ENCODE measurements at places on chromosomes 3 and 15.
A peak's percentile ranks its signal among the peaks of the same experiment; 100 is the strongest.

DNA sequence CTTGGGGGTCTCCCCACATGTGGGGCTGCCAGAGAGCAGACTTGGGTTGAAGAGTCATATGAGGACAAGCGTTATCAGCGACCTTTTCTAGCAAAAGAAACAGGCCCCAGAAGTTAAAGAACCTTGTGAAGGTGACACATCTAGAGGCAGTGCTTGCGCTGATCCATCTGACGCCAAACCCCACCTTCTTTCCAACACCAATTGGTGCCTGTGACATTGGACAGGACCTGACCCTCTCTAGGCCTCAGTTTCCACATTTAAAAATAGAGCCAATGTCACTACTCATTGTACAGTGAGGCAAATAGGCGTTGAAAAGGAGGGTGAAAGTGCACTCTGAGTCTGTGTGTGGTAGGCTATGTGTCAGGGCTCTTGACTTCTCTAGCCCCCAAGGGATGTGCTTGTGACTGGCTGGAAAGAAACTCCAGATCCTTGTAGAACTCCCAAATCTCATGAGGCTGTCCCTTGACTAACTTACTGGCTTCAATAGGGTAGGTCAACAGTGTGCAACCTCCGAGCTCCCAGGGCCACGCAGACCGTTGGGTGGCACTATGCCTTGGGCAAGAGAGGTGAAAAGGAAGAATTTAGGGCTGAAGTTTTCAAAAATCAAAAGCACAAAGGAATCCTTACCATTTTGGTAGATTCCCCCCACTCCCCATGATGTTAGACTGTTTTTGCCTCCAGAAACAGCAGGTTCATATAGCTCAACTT lies 666 bp upstream of the FAM219B start:
- DNase-seq, result peak; percentile 53

- DNase-seq, result no peak
These were observed 45.3 kb upstream of the SLCO2A1 start for GRCh38 chr3:134074790-134075567.

GRCh38 chr3:111750278-111750884 lies 108.7 kb upstream of the PHLDB2 start:
- no peak for DNase-seq

GRCh38 chr3:19688767-19689166 lies 245.2 kb downstream of the EFHB start:
- peak; percentile 7 for DNase-seq

- peak; percentile 9 for DNase-seq
These were observed 402.2 kb downstream of the EPHB1 start for GRCh38 chr3:135197246-135197645.

DNA sequence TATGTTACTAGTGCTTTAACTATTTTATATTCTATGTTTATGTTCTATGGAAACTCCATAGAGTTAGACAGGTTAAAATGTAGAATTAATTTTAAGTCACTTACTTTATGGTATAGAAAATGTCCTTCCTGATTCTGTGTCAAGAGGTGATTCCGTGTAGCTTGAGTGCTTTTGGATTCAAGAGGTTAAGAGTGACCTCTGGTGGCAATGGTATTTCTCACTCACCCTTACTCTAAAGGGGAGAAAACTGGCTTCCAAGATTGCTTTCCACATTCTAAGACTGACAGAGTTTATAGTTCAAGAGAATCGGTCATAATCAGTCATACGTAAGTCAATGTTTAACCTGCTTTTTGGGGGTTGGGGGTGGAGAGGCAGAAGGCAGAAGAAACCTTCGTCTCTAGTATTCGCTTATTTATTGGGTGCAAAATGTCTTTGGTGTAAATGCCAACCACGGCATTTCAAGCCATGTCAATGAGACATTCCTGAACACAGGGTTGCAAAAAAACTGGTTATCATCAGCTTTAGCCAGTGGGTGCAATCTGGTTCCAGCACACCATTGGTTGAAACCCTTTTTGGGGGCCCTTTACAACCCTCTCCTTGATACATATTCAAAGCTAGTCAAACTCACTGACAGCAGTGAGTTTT lies 92.0 kb upstream of the VGLL3 start:
- DNase-seq, result peak; percentile 82

- DNase-seq, result no peak
These were observed 762.4 kb upstream of the DPPA4 start for GRCh38 chr3:110099711-110100110.

- DNase-seq, result no peak
These were observed 81.4 kb upstream of the LMOD3 start for GRCh38 chr3:69203631-69204314.

- DNase-seq, result no peak
These were observed 235.3 kb downstream of the CDIN1 start for GRCh38 chr15:36814708-36815107.

DNA sequence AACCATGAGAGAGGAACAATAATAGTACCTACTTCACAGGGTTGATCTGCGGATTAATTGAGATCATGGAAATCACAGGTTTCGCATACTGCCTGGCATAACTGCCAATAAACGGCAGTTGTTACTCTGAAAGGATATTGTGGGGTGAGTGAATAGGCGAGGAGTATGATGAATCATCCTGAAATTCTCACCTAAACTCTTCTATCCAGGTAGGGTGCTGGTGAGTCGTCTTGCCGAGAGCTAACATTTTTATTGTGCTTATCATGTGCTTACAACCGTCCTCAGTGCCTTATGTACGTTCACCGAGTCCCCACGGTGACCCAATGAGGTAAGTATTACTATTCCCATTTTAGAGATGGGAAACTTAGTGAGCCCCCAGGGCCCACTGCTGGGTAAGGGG lies 52.4 kb upstream of the SRGAP3 start:
- DNase-seq, result no peak

DNA sequence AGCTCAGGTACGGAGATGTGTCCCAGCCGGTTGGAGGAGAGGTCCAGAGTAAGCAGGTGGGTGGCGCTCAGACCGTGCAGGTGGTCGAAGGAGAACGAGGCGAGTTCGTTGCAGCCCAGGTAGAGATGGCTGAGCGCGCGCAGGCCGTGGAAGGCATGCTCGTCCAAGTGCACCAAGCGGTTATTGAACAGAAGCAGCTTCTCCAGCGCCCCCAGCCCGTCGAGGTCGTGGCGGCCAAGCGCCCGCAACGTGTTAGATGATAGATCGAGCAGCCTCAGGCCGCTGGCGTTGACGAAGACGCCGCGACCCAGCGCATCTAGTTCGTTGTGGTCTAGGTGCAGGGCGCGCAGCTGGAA lies 648 bp downstream of the AMIGO3 start:
- peak; percentile 52 for DNase-seq

DNA sequence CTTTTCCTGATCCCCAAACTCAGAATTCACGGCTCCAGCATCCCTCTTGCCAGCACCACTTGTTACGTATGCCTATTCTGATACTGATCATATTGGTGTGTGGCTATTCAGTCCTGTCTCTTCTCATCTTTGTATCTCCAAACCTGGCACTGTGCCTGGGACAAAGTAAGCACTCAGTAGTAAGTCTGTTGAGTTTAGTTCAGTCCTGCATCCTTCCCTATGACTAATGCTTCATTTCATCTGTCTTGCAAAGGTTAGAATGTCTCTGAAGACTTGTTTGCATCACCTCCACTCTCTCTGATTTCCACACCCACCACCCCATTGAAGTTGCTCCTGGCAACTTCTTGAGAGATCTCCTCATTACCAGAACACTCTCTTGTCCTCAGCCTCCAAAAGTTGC lies 80.3 kb downstream of the HMG20A start:
- no peak for DNase-seq

DNA sequence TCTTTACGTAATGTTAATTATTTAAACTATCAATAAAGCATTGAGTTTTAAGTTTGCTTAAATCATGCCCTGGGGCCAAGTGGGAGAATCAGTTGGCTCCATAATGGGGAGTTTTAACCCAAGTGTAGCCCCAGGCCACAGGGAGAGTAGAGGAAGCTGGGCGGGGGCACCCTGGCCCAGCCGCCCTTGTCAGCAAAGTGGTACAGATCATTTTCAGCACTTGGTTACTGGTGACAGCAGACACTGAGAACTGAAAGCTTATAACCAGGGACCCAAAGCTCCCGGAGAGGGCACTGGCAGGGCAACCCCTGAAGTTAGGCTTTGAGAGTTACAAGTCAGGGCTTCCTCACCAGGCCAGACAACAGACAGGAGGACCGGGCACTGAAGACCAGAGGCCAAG lies 90.6 kb downstream of the SEMA5B start:
- no peak for DNase-seq

- no peak for DNase-seq
These were observed 179.7 kb upstream of the TOPAZ1 start for GRCh38 chr3:44061961-44062360.

GRCh38 chr15:51887887-51888592 lies 58.6 kb downstream of the TMOD3 start:
- no peak for DNase-seq

DNA sequence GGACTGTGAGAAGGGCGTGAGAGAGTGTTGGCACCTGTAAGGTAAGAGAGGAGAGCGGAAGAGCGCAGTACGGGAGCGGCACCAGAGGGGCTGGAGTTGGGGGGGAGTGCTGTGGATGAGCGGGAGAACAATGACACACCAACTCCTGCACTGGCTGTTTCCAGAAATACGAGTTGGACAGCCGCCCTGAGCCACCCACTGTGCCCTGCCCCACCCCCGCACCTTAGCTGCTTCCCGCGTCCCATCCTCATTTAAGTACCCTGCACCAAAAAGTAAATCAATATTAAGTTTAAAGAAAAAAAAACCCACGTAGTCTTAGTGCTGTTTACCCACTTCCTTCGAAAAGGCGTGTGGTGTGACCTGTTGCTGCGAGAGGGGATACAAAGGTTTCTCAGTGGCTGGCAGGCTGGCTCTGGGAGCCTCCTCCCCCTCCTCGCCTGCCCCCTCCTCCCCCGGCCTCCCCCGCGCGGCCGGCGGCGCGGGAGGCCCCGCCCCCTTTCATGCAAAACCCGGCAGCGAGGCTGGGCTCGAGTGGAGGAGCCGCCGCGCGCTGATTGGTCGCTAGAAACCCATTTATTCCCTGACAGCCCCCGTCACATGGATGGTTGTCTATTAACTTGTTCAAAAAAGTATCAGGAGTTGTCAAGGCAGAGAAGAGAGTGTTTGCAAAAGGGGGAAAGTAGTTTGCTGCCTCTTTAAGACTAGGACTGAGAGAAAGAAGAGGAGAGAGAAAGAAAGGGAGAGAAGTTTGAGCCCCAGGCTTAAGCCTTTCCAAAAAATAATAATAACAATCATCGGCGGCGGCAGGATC lies at the start of gene SOX2:
Gene SOX2 (plus strand): TSS at position 601 of the 811 bp plus-strand sequence. CDS start 436 bp downstream, outside the sequence.
- peak; percentile 45 for DNase-seq

- peak; percentile 59 for DNase-seq
These were observed 416 bp upstream of the CORO2B start for GRCh38 chr15:68578175-68578979.

GRCh38 chr15:81858586-81858985 lies 187.2 kb downstream of the MEX3B start:
- DNase-seq, result no peak

DNA sequence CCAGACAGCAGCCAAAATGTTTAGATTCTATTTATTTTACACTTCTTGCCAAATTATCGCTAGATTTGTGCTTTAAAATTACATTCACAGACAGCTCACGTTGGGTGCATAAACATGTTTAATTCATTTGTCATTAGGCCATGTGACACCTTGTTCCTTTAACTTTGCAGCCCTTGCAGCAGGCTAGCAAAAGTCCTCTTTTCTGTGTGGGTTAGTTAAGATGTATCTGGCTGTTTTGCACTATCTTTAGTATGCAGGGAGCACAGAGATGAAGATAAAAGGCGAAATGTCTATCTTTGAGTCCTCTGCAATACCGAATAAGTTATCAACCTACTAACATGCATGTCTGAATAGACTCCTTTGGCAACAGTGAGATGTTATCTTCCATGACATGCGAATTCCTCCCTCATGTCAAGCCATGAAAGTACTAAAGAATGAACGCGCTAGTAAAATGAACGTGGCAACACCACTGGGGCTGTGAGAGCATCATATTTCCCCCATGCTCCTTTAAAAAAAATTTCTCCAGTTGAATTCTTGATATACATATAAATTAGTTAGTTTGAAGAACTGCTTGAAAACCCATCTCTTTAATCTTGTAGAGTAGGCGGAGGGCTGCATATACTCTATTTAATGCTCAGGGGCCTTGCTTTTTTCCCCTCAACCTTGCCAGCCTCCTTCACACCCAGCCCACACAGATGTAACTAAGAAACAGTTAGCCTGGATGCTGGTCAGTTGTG lies 620.4 kb upstream of the NR2F2 start:
- peak; percentile 9 for DNase-seq

DNA sequence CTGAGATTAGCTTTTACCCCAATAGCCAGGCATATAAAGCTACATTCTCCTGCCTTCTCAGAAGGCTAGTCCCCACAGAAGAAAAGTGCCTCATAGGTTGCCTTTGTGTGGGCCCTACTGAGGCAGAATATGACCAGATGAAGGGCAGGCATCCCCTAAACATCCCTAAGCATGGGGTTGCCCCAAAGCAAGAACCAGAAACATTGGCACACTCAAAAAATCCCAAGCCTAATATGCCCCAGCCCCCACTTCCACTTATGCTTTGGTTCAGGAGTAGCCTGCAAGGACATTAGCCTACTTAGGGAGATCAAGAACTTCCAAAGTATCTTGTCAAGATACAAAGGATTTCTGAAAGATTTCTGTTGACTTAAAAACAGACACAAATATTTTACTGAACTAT lies 29.7 kb downstream of the WHAMM start:
- no peak for DNase-seq

- no peak for DNase-seq
These were observed 28.8 kb downstream of the DCP1A start for GRCh38 chr3:53318522-53318921.

- no peak for DNase-seq
These were observed 424.7 kb downstream of the ZBBX start for GRCh38 chr3:166955201-166955939.

GRCh38 chr3:119187266-119187665 lies 13.9 kb downstream of the UPK1B start:
- no peak for DNase-seq

DNA sequence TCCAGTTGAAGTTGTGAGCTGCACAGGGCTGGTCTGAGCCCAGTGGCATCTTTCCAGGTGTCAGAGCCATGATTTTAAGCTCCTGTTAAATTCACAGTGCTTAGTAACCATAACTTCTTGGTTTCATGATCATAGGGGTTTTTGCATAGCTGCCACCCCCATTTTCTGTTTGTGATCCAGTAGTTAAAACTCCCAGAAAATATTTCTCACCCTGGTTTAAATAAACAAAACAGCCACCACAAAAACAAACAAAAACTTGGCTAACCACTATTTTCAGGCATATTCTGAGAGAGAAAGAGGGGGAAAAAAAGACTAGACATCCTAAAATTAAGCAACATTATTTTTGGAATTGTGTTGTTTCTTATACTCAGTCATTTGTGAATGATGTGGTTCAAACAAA lies 175.3 kb downstream of the IGF1R start:
- DNase-seq, result no peak

DNA sequence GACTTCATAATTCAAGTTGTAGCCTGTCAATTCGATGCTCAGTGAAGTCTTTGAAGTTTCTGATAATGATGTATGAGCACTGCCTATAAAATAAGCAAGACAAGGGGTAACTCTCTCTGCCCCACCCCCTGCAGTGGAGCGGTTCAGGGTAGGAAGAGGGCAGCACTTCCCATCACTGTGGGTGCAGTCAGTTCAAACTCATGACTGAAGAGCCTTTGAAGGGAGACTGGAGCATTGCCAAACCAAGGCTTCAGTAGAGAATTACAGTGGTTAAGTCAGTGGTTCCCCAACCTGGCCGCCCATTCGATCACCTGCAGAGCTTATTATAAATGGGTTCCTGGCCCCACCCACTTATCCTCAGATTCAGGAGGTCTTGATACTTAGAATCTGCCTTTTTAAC lies 190.6 kb downstream of the SHQ1 start:
- peak; percentile 78 for DNase-seq

- DNase-seq, result no peak
These were observed 10.1 kb upstream of the GOLGA8J start for GRCh38 chr15:30072630-30073029.

GRCh38 chr3:136819392-136819730 lies 435 bp downstream of the SLC35G2 start:
- peak; percentile 32 for DNase-seq
